ENCODE measurements at places on chromosomes 1 and 21.
A peak's percentile ranks its signal among the peaks of the same experiment; 100 is the strongest.

DNA sequence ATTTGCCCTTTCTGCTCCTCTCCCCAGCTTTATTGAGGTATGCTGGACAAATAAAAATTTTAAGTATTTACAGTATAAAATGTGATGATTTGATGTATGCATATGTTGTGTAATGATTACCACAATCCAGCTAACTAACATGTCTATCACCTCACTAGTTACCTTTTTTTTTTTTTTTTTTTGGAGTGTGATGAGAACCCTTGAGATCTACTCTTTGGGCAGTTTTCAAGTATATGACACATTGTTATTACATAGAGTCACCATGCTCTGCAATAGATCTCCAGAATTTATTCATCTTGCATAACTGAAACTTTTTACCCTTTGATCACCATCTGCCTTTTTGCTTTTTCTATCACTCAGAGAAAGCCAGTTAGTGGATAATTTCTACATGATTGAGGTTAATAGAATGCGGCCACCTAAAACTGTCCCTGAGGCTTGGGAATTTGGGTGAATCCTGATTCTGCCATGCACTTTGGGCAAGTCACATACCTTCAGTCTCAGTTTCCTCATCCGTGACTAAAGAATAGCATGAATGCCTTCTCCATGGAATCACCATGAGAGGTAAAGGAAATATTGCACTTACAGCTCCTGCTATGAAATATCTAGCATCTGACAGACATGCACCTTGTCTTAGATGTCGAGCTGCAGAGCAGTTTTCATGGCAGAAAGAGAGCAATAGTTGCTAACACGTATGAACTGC lies 295.2 kb downstream of the DISC1 start:
- DNase-seq: no peak

- no peak for DNase-seq
These were observed 35.3 kb downstream of the B3GALNT2 start for GRCh38 chr1:235468970-235469369.

GRCh38 chr1:23910553-23911246 lies 2.5 kb downstream of the CNR2 start:
- no peak for DNase-seq

DNA sequence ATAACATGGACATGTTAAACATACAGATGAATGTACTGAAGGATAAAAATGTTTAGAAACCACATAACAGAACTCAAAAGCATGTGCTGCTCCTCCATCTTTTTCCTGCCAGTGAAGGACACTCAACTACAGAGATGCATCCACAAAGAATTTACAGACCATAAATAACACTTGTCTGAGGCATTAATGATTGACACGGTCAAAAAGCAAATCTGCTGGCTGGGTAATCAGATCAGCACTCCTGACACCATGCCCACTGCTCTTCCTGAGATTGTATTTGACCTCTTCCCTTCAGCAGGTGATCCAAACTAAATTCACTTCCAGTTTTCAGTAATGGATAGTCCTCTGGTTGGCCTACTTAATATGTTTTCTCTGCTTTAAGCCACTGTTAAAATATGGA lies 6.6 kb downstream of the CREG1 start:
- DNase-seq: no peak

DNA sequence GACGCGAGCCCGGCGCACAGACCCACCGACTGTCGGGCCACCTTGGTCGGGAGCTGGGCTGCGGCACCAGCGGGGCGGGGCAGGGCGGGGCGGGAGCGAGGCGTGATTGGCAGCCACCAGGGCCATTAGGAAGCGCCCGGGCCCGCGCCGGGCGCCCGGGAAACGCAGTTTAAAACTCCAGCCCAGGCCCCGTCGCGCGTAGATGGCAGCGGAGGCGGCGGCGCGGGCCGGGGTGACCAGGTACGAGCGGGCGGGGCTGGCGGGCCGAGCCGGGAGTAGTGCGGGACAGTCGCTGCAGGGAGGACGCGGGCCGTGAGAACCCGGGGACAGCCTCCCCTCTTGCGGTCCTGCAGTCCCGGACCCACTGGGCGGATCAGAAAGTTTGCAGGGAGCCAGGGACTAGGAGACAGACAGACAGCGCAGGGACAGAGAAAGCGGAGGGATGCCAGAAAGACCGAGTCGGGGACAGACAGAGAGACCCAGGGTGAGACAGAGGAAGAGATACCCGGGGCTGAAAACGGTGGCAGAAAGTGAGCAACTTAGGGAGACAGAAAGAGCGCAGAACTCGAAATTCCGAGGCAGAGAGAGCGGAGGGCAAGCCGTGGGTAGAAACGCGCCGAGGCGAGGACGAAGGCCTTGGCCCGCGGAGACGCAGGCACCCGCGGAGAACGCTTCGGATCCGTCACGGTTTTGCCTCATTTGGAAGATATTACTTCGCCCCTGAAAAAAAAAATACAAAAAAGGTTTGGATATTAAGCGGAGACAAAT lies at the start of gene DMBX1:
DMBX1 (plus strand) TSS at position 199 of the 768 bp plus-strand sequence. CDS start 17,175 bp downstream, outside the sequence.
- peak; percentile 50 for DNase-seq

- no peak for DNase-seq
These were observed 498.1 kb downstream of the KIF26B start for GRCh38 chr1:245652660-245653427.

DNA sequence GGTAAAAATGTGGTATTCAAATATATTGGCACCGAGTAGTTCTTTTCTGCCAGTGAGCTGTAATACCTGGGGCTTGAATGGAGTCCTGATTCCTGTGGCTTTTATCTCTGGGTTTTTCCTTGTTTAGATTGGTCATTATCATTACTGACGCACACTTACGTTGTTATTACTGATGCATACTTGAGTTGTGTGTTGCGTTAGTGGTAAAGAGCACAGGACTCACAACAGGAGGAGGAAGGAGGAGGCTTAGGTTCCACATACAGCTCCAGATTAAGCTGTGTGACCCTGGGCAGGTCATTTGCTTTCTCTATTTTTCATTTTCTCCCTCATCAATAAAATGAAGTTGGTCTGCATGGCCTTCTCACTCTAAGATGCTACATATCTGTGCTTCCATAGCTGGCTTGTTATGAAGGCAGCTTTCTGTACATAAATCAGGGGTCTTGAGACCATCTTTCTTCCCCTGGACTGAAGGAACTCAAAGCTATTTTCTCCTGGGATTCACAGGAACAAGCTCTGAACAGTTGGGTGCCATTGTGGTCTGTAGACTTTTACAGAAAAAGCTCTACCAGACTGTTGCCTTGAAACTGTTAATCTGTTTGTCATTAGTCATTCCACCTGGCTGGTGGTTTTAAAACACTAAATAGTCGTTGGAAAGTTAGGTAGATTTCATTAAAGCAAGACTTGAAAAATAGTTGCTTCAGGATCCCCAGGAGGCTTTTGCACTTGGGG lies 5.6 kb downstream of the ARID1A start:
- no peak for DNase-seq

- peak; percentile 41 for DNase-seq
These were observed 20.3 kb downstream of the STK40 start for GRCh38 chr1:36365381-36365780.

DNA sequence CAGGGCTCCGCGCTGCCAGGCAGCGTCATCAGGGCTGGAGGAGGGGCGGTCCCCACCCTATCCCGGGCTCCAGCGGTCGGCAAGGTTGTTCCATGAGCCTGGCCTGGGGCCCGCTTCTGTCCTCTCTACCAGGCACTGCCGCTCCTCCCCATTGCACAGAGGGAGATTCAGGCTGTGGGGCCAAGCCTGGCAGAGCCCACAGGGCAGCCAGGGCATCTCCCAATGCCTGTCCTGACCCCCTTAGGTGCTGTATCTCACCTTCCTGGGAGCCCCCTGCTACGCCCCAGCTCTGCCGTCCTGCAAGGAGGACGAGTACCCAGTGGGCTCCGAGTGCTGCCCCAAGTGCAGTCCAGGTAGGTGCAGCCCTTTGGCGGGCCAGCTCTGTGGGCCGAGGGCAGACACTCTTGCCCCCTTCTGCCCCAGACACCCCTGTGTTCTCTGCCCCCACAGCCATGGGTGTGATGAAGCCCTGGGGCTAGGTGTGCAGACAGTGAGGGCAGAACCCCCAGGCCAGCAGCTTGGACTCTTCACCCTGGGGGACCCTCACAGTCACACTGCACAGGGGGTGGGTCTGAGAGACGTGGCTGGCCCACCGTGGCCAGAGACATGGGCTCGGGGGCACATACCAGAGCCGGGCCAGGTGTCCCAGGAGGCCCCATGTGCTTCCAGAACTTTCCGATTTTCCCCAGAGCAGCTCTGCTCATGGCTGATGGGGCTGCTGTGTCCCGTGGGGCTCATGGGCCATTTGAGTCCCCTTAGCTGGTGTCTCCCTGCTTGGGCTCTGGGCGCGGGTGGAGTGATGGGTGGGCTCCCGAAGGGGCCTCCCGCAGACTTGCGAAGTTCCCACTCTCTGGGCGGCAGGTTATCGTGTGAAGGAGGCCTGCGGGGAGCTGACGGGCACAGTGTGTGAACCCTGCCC lies 1.6 kb downstream of the TNFRSF14 start:
- no peak for DNase-seq

DNA sequence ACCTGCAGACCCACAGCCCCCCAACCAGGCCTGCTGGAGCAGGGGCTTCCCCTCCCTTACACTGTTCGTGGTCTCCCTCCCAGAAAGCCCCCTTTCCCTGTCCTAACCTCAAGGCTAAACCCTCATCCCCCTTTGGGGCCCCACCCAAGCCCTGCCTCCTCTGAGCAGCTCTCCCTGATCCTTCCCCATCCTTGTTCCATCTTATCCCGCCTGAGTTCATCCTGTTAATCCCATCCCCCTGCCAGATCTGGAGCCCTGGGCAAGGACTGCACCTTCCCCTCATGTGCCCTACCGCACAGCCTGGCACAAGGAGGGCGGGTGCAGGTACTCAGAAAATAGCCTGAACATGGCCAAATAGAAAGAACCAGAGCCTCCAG lies 6.9 kb upstream of the TNNT2 start:
- DNase-seq: no peak

DNA sequence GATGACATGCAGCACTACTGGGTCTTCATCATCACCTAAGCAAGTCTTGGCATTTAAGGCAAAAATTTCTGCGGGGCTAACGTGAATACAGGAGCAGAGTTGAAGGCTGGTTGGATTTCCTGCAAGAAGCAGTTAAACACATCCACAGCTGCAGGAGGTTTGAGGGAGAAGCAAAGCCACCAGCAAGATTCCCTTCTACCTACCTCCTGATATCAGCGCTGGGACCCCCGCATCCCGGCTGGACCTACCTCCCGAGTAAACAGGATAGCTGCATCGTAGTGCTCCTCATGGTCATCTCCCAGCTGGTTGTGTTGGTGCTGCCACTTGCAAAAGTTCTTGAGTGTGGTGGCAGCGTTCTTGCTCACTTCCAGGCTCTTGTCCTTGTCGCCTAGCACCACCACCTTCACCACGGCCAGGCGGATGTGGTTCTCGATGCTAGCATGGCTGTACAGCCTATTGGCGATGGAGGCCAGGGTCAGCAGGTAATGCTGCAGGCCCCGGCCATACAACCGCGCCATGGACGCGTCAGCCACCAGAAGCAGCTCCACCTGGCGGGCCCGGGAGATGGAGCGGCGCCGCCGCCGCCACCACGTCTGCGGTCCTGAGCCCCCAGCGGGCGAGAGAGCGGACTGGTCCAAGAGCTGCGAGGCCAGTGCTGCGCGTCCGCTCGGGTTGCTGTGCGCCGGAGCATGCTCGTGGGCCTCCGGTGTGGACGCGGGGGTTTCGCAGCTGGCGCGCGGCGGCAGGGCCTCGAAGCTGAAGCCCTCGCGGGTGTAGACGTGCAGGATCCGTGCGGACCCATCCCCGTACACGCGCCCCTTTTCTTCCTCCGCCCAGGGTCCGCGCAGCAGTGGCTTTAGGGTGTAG lies 1.6 kb downstream of the ADAMTS5 start:
- no peak for DNase-seq

DNA sequence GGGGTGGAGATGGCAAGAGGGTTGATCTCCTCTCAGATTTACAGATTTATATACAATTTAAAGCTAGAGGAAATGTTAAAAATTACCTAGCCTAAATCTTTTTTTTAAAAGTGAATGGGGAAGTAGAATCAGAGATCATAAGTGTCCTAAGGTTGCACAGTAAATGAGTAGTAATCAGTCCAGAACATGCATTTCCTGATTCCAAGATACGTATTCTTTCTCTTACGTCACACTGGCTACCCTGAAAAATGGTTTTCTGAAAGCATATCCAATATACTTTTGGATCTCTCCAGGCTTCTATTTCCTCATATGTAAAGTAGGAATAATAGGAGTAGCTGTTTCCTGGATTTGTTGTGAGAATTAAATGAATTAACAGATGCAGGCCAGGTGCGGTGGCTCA lies 11.7 kb downstream of the GADD45A start:
- DNase-seq: peak; percentile 39

- DNase-seq: no peak
These were observed 279.1 kb upstream of the FMN2 start for GRCh38 chr1:239812580-239812979.

DNA sequence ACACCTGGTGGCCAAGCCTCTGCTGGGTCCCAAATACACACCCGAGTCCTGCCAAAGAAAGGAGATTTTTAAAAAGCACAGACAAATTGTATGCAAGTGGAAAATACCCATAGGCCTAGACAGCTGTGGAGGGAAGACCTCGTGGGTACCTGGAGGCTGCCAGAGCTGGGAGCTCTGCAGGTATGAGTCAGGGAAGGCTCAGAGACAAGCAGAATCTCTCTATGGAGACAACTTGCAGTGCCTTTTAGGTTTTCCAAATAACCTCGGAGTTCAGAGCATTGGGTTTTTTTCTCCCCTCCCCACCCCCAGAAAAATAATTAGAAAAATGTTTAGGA lies 127.7 kb downstream of the EDEM3 start:
- DNase-seq: no peak

- peak; percentile 2 for DNase-seq
These were observed 6.6 kb downstream of the KRTAP10-8 start for GRCh38 chr21:44618504-44618903.

GRCh38 chr1:12678820-12679219 lies 34.9 kb downstream of the AADACL4 start:
- DNase-seq: no peak

- DNase-seq: no peak
These were observed 8.3 kb downstream of the HMGCL start for GRCh38 chr1:23816906-23817305.

DNA sequence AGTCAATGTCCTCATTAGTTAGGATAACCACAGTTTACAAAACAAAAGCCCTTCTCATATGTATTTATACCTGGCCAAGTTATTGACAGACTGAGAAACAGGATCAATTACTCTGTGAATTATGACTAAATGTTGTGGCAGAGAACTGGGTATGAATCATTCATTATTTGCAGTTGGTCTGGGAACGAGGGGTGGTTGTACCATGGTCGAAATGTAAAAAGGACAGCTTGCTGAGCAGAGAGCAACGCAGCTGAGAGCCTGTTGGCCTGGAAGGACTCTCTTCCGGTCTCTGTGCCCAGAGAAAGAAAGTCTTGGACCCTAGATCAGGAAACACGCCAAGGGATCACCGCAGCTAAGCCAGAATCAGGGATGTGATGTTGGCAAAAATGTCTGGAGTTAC lies 169.6 kb downstream of the DISC1 start:
- DNase-seq: no peak

- no peak for DNase-seq
These were observed 3.3 kb downstream of the CDC42SE1 start for GRCh38 chr1:151056149-151056548.
